EL (cell line): ENCODE measurements at places on chromosomes 1 and 21.

GRCh38 chr1:90729504-90730242 is 12.6 kb upstream of the BARHL2 start:
- no peak for DNase-seq

GRCh38 chr1:213982289-213982671 is 5.5 kb upstream of the PROX1 start:
- DNase-seq: no peak

DNA sequence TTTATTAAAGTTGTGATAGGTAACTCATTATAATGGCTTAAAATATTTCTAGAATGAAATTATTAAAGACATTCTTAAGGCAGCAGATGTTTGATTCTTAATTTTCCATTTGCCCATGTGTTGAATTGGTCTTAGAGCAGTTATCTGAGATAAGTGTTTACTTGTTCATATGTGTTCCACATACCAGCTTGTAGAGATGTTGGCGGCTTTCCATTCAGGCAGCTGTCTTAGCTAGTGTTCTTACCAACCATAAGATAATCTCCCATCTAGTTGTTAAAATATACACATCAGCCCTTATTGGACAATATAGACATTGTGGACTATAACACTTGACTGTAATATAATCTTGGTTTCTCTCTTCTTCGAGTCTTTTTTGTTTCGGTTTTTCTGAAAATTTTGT is 1372.9 kb upstream of the ADGRL2 start:
- no peak for DNase-seq

GRCh38 chr1:112044745-112045144 is 55.3 kb upstream of the KCND3 start:
- DNase-seq: no peak

GRCh38 chr1:248791010-248791409 is 34.7 kb downstream of the SH3BP5L start:
- no peak for DNase-seq

DNA sequence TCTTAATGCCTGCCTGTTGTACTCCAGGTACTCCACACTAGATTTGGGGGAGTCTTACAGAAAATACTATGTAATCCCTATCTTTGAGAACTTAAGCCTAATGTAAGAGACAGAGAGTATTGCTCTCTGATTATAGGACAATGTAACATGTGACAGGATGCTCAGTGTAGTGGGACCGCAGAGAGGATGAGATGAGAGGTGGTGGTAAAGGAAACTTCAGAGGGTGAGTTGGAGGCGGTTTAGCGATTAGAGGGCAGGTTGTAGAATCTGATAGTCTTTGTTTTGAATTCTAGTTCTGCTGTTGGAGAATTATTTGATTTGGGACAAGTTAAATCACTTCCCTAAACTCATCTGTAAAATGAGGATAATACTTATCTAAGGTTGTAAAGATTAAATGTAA is 5.4 kb downstream of the SOAT1 start:
- no peak for DNase-seq

DNA sequence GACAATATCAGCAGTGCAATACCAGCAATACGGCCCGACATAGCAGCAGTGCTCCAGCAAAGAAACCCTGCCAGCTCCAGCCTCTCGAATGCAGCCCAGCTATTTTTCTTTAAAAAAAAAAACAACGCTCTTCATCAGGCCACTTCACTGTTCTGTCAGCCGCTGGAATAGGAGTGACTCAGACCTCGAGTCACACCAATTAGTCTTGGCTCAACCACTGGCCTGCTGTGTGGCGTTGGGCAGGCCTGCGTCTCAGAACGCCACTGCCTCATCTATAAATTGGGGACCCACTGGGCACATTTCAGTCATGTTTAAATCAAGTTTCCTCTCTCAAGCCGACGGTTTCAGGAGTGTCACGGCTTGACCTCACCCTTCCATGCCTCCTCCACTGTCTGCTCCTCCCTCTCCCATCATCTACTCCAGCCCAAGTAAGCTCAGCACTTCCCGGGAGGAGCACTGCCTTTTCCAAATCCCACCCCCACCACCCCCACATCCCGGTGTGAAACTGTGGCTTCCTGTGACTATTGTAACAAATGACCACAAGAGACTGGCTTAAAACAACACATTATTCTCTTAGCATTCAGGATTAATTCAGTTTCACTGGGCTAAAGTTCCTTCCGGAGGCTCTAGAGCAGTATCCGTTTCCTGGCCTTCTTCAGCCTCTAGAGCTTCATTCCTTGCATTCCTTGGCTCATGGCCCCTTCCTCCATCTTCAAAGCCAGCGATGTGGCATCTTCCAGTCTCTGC is 71.9 kb upstream of the EFHD2 start:
- peak; percentile 92 for DNase-seq

- DNase-seq: peak; percentile 75
Observed at GRCh38 chr1:201982082-201982622, 296 bp upstream of the RNPEP start.

DNA sequence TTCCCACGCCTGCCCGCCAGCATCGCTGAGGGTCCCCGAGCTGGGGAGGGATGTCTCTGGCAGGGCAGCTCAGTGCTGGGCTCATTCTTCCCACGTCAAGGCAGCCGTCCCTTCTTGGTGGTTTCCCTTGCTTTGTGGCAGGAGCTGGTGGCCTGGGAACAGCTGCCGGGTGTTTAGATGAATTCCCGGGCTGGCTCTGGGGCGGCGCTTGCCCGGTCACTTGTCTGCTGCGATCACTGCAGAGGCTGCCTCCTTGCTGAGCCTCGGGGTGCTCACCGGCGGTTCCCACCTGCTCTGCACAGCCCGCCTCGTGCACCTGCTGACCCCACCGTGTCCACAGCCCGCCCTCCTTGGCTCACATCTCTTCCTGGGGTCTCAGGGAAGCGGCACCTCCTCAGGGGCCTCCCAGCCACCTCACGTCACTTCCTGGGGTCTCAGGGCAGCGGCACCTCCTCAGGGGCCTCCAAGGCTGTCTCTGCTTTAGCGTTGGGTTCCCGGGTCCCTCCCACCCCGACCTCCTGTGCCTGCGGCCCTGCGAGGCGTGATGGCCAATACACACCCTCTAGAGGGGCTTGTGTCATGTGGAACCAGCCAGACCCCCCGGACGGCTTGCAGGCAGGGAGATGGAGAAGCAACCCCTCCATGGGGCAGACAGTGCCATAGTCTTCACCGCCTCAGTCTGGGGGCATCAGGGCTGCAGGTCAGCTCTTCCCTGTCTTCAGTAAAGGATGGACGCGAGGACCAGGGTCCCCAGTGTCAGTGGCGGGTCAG is 13.5 kb downstream of the COL18A1 start:
- no peak for DNase-seq

GRCh38 chr1:165828669-165829329 is 1.4 kb downstream of the UCK2 start:
- peak; percentile 86 for DNase-seq

DNA sequence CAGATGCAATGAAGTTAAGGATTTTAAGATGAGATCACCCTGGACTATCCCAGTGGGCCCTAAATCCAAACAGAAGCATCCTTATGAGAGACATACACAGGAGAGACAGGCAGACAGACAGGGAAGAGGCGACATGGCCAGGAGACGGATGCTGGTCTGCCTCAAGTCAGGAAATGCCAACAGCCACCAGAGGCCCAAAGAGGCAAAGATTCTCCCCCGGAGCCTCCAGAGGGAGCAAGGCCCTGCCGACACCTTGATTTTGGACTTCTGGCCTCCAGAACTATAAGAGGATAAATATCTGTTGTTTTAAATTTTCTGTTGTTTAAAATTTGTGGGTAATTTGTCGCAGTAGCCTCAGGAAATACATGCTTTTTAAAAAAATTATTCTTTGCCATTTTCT is 116.4 kb downstream of the GLIS1 start:
- no peak for DNase-seq

GRCh38 chr1:27725374-27726172 is at the start of gene FAM76A:
TSS of gene FAM76A (plus strand) at chr1:27725961. CDS start at chr1:27726081, 120 bp downstream.
- peak; percentile 99 for DNase-seq

GRCh38 chr1:109040627-109040988 is 1.3 kb downstream of the WDR47 start:
- peak; percentile 6 for DNase-seq

GRCh38 chr1:153628638-153629342 is 556 bp downstream of the S100A1 start:
- no peak for DNase-seq

GRCh38 chr21:29610779-29611360 is 312.1 kb downstream of the BACH1 start:
- DNase-seq: no peak

DNA sequence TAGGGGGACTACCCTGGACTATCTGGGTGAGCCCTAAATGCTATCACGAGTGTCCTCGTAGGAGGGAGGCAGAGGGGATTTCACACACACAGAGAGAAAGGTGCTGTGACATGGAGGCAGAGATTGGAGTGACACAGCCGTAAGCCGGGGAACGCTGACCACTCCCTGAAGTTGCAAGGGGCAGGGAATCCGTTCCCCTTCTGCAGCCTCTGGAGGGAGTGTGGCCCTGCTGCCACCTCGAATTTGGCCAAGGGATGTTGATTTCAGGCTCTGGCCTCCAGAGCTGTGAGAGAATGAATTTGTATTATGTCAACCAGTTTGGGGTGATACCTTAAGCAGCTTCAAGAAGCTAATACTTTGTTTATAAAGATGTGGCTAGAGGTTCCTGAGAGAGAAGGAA is 137.7 kb downstream of the ACTL8 start:
- no peak for DNase-seq

DNA sequence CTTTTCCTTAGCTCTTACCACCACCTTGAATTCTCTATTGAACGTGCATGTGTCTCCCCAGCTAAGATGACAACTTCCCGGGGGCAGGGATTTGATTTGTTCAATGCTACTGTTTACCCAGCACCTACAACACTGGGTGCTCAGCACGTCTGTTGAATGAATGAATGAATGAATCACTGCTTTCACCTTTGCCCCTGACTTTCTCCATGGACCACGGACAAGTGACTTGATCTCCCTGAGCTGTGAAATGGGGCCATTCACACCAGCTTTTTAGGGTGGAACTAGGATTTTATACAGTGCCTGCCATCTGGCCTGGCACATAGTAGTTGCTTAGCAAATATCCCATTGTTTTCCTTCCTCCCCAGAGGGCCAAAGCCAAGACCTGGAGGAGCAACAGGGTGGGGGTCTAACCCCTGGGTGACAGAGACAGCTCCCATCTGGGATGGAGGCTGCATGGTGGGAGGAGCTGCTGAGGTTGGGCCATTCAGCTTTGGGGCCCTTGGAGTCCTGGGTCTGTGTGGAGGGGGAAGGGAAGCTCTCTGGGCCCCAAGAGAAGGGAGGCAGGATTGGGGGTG is 15.7 kb downstream of the TNFRSF1B start:
- DNase-seq: no peak

GRCh38 chr1:37244083-37244480 is 209.8 kb upstream of the GRIK3 start:
- no peak for DNase-seq

DNA sequence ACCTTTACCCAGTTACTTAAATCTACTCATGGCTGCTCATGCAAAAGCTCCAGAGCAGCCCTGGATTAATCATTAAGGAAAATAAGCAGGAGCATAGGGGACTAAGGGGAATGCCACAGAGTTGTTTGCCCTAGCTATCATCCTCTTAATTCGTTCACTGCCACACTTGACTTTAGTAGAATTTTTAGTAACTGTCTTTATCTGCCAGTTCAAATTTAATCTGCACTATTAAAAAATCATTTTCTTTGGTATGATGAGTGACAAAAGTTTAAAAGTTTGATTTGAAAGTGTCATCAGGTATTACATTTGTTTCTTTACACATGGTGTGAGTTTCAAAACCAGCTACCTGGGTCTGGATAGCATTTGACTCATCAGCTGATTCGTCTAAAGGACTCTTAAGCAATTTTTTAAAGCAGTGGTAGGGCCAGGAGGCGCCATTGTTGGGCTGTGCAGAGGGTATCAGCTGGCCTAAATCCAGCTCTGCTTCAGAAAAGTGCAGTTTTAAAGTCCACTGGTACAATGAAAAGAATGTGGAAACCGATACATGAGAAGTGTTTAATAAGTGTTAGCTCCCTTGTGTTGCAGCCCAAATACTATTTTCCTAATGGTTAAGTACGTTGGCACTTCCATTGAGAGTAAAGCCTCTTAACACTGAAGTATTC is 69.9 kb upstream of the DR1 start:
- DNase-seq: no peak

DNA sequence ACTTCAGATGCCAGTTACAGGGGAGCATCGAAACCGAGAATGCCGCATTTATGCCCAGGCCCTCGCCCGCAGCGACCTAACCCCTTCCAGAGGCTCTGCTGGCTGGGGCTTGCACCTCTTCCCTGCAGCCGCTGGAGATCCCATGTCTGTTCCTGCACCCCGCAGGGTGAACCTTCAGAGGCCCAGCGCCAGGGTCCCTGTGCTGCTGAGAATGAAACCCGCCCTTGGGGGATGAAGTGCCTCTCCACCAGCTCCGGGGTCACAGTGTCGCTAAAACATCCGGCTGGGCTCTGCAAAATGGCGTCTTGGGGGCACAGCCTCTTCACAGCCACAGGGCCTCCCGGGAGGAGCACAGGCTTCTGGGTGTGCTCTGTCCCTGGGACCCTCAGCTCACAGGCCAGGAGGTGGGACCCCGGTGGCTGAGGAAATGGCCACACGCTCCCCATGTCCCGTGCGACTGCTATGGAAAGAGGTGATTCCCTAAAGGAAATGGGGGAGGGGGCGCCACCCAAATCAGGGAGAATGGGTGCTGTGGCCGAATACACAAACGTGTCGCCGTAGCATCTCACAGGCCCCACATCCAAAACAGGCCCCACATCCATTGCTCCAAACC is 39.9 kb upstream of the TSPEAR start:
- DNase-seq: no peak

DNA sequence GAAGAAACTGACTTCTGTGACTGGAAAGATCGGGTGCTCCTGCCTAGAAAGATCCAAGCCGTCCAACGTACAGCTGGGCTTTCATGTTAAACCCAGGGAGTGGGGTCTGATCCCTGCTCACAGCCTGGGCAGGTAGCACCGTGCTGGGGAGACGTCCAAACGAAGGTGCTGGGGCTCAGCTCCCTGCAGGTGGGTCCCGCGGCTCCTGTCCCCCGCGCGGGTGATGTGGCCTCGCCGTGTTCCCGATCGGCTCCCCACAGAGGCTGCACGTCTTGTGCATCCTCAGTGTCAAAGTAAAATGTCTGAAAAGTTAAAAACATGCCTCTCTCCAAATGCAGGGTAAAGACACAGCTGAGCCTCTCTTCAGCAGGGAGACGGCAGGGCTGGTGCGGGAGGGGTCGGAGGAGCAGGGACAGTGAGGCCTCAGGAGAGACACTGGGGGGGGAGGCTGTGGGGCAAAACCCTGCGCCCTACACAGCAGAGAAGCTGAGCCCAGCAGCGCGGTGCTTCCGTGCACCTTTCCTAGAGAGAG is 40.1 kb upstream of the COL6A2 start:
- DNase-seq: no peak

GRCh38 chr1:9399510-9400424 is 107.1 kb downstream of the SPSB1 start:
- no peak for DNase-seq

DNA sequence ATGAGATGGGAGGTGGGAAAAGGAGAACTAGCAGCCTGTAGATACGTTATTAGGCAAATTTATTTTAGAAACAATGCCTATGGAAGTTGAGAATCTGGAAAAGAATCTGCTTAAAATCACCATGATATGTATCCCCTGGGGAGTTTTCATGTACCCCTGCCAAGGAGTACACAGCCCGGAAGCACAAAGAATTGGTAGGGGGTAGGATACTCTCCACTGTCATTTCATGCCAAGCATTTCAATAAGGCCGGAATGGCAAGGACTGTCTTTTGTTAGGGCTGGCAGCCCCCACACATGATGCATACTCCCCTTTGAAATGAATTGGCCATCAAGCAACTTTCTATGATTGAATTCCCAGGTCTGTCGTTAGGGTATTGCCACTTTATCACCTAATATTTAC is 111.5 kb upstream of the APP start:
- no peak for DNase-seq
